ENCODE measurements at places on chromosomes 13 and 19.

- peak; percentile 66 for DNase-seq
Measured at GRCh38 chr19:35986111-35986510, 8.9 kb upstream of the SDHAF1 start.

- peak; percentile 8 for DNase-seq
Measured at GRCh38 chr19:56597696-56598095, 2.6 kb downstream of the ZNF71 start.

DNA sequence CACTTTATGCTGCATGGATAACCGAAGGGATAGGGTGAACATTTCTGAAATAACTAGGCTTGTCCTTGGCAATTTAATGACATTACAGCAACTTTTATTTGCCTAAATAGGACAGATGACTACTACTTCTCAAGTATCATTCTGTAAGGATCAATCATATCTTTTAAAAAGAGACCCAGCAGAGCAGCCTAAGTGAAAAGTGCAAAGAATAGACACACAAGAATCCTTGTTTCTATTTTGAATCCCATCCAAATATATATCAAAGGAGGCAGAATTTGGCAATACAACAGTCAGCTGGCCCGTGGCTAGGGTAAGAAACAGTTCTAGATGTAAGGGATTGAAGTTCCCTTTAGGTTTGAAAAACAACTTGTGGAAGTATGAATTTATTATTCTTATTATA is 6.9 kb downstream of the THSD1 start:
- DNase-seq: no peak

DNA sequence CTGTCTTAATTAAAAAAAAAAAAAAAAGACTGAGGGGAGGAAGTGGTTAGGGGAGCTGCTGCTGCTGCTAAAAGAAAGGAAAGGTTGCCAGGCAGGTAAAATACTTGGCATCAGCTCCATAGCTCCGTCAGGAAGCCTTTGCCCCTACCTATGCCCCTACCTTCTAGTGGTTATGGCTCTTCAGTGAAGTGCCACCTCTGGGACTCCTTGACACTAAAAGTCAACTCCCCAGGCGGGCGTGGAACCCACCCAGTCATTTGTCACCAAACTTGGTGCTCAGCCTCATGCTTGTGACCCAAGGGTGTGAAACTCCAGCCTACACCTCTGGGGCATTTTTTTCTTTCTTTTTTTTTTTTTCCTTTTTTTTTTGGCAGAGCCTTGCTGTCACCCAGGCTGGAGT is 4.9 kb upstream of the NECTIN2 start:
- DNase-seq: no peak

DNA sequence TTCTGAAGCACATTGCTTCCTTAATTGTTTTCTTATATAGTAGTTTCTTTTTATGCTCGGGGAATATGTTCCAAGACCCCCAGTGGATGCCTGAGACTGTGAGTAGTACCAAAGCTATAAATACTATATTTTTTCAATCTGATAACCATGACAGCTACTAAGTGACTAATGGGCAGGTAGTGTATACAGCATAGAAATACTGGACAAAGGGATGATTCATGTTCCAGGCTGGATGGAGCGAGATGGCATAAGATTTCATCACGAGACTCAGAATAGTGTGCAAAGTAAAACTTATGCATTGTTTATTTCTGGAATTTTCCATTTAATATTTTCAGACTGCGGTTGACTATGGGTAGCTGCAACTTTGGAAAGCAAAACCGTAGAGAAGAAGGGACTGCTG is 47.9 kb upstream of the OLFM4 start:
- no peak for DNase-seq

DNA sequence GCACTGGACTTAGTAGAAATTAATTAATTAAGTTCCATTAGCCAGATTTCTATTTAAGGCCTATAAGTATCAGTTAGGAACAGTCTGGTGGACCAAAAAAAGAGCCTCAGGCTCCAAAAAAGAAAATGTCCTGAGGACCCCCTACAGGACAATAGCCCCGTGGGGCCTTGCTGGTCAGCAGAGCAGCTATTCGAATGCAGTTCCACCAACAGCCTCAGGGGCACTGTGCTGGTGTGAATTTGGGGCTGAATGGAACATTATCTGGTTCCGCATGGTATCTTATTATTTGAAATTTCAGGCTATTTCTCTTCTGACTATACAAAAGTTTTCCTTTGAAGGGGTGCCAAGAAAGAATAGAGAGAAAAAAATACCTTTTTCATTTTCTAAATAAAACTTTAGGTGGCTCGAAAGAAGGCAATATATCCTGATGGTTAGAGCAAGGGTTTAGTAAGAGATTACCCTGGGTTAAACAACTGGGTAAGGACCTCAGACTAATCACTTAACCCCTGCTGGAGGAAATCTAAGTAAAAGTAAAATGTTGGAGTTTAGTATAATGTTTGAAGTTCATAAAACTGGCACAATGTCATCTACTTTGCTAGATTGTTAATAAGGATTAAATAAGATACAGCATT is 147.2 kb downstream of the MIPEP start:
- no peak for DNase-seq

- no peak for DNase-seq
Measured at GRCh38 chr19:3117716-3118115, 18.1 kb upstream of the GNA15 start.

- no peak for DNase-seq
Measured at GRCh38 chr19:36215276-36216123, 594 bp downstream of the ZNF146 start.

- DNase-seq: no peak
Measured at GRCh38 chr13:40992678-40993518, 26.2 kb downstream of the ELF1 start.

DNA sequence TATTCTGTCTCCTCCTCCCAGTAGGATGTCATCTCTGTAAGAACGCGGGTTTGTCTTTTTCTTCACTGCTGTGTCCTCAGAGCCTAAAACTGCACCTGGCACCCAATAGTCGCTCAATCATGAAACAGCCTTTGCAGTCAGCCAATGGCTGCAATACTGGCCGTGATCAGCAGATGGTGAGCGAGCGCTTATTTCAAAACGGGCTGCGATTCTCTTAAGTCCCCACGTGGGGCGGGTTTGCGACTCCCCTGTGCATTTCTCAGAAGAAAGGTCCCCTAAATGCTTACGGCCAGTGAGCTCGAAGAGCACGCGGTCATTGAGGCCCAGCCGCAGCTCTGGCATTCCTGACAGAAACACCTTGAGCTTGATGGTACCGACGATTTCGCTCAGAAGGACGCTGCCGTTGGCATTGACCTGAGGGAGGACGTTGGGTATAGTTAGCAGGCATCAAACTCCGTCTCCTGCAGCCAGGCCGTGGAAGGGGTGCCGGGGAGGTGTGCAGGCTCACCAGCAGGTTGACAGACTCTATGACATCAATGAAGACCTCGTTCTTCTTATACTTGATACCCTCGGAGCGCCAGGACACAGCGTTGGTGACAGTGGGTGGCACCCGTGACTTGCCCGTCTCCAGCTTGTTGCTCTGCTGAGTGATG is 6.0 kb downstream of the AP1M2 start:
- DNase-seq: peak; percentile 95

DNA sequence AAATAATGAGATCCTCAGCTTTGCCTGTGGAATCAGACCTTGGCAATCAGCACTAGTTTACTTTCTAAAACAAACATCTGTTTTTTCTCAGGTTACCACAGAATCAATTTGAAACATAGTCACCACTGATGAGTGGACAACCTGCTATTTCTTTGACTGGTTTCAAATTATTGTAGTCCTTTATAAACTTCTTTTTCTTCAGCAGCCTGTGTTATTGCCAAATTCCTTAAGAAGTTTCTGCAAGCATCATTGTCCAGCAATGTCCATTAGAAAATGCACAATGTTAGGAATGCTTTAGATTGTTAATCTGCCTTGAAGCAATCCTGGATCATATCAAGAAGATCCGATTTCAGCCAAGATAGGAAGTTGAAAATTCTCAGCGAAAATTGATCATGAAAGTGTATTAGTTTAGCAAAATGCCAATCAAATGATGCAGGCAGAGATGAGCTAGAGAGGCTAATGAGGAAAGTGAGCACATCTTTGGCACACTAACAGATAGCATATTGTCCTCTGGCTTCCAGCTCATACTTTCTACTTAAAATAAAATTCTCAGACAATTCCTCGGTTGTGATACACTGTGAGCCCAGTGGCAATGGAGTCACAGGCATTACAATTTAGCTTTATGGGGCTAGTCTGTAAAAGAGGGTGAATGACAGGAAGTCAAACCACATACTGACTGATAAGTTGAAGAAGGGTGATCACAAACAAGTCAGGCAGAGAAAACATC is 270.6 kb downstream of the SLITRK6 start:
- DNase-seq: peak; percentile 8

GRCh38 chr13:107421028-107421427 is 794.3 kb downstream of the LIG4 start:
- no peak for DNase-seq

GRCh38 chr19:7917267-7918061 is 2.7 kb upstream of the SNAPC2 start:
- DNase-seq: peak; percentile 75

DNA sequence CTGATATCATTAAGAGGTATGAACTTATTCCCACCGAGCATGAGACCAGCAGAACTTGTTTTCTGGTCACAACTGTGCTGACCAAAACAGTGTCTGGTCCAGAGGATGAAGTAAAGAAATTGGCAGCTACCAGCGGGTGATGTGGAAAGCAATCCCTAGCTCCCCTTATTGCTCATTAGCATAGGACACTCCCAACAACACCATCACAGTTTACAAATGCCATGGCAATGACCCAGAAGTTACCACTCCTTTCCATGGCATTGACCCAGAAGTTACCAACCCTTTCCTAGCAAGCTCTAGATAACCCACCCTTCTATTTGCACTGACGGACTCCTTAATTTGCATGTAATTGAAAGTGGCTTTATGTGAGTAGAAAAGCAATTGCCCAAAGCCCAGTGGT is 1856.1 kb downstream of the OLFM4 start:
- DNase-seq: no peak

DNA sequence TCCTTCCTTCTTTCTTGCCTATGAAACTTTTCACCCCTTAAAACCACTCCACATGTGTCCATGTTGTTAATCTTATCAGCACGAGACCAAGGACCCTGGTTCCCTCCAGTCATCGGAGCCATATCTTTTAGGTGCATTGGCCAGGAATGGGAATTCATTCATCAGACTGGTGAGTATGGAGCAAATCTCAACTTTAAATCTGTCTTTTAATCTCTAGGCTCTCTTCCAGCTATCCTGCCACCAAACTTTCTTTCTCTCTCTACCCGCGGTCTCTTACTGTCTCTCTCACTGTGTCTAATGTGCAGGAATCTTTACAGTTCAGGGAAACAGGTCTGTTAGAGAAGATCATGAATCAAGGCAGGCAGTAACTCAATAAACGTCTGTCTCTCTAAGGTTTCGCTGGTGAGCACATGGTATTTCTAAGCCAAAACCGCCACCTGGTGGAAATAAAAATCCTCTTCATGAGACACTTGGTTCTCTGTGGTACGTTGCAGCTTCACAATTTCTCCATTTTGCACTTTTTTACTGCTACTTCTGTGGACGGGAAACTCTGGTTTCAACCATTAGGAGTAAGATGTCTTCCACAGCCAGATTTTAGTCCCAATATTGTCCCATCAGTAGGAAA is 16.1 kb downstream of the LGALS16 start:
- peak; percentile 41 for DNase-seq

DNA sequence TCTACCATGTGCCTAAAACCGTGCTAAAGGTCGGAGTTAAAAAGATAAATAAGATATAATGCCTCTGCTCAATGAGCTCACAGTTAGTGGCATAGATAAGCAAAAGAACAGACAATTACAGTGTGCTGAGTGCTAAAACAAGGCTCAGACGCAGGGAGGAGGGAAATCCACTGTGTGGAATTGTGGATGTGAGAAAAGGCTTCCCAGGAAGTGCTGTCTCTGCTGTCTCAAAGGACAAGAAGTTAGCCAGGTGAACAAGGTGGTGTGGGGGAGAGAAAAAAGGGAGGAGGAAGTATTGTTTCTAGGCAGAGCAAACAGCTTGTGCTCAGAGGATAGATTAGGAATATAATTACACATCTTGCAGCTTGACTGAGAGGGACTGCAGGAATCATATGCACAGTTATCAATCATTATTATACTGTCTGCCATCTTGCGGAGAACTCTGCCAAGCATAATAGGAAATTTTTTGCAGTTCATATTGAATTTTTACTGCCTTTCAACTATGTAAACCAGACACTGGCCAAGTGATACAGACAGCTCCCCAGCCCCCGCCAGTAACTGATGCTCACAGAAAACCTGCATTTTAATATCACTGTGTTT is 9.3 kb downstream of the C13orf42 start:
- no peak for DNase-seq

- DNase-seq: peak; percentile 71
Measured at GRCh38 chr19:48489608-48490216, 20.5 kb downstream of the CYTH2 start.

GRCh38 chr13:80362481-80362880 is 21.6 kb upstream of the SPRY2 start:
- DNase-seq: no peak

DNA sequence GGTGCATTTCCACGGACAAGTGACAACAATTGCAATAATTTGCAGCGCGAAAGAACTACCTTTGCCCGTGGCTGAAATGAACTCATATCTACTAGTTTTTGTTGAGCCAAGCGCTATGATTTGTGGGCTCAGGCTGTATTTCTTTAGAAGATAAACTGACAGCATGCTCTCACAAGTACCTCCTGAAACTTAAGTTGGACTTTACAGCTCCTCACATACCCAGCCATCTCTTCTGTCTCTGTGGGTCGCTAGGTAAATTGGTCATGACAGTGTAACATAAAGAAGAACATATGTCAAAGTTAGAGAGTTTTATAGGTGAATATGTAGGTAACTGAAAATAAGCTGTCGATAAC is 839 bp downstream of the COG6 start:
- no peak for DNase-seq
